ENCODE measurements at places on chromosomes 7 and 10.

DNA sequence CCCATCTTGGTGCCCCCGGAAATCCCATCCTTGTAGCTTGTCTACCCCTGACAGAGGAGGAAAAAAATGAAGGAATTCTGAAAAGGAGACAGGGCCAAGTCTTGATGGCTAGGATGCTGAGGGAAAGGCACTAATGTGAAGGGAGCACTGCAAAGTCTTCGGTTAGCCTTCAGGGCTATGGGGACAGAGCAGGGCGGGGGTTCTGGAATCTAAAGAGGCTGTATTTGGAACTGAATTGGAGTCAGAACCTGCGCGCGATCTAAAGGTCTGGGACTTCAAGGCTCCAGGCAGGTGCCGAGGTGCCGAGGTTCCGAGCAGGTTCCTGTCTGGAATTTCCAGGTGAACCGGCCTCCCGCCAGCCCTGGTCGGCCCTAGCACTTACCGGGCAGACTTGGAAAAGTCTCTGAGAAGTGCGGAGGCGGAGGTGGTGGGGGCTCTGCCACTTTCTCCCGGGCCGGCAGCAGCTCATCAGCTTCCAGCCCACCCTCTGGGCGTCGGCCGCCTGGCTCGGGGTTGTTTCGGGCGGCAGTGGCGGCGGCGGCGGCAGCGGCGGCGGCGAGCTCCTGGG, 781 bp downstream of the GBX1 start:
- no peak for DNase-seq

DNA sequence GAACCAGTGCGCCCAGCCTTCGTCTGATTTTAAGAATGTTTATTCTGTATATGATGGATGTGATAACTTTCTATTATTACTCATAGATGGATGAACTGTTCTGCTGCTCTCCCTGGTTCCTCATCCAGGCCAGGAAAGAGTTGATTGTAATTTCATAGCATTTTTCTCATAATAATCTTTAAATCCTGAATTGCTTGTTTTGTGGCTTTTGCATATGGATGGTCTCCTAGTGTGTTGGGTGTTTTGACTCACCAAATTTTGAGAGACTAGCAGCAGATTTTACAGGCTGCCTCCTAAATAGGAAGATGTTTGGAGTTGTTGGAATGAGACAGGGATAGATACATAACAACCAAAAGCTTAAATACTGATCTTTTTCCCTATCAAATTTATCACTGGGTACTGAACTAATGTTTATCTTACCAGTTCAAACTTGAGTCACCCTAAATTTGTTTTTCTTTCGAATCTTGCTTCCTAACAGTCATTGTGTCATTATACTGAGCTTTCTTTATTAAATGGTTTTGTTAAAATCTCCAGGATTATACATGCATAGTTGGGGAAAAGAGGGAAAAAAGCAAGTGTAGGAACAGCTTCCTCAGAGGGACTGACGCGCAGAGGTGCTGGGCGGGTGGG, 106.0 kb upstream of the GATA3 start:
- DNase-seq: no peak

DNA sequence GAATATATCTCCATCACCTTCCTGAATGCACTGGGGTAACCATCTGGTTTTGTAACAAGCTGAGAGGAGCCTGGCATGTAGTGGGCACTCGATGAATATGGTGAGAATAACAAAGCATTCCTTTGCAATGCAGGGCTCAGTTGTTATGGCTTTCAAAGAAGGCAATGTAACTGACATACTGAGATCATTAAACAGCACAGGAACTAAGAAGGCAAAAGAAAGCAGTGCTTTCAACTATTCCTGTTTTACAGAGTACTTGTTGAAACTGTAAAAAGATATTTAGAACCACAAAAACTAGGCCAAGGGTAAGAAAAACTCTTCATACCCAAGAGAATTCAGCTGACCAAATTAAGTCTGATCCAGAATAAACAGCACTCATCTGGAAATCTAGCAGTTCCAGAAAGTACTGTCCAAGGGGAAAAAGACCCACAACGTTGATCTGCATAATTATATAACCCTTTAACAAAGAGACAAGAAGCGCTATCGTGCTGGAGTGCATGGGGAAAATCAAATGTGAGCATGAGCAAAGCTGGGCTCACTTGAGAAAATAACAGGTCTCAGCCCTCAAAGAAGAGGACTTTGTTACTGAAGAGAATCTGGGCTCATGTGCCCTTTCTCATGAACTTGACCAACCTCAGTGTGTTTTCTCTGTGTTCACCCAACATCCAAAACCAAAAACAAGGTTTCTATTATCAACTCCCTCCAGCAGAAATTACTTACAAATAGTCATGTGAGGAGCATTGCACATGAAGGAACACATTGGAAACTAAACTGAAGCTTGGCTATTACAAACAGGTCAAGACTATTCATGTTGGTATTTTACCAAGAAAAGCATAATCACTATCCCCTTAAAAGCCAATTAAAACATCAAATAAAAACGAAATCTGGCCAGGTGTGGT, 116.2 kb downstream of the AVL9 start:
- DNase-seq: no peak

DNA sequence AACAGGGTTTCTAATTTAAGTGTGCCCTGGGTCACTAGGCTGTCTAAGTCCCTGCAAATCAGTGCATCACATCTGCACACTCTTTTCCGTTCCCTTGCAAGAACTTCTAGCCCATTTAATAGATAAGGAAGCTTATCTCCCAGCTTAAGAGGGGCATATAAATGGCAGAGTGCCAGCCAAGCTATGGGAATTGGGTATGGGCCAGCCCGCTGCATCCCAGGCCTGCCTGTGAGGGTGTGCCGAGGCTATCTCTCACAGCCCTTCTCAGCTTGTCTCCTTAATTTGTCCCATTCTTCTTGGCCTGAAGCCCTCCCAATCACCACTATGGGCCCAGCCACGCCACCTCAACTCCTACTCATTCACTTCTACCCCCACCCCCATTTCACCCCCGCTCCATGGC, 14.7 kb downstream of the AQP1 start:
- DNase-seq: no peak

DNA sequence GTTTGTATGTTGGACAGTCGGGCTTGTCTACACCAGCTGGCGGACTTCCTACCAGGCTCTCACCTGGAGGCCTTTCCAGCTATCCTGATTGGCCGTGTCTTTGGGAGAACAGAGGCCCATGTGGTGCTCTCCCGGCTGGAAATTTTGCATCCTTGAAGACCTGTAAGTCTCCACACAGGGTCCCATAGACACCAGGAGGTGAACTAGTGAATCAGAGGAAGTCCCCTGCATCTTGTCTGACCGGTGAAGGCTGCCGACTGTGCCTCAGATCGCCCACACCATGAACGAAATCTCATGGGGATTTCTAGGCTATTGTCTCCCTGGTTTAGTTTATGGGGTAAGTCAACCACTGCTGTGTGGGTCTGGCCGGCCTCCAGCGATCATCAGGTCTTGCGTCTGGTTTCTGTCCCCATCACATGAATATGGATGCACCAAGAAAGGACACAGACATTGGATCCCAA, 108.4 kb upstream of the LYZL2 start:
- DNase-seq: no peak

- no peak for DNase-seq
Measured at GRCh38 chr7:15813448-15813847, 127.0 kb upstream of the MEOX2 start.

- no peak for DNase-seq
Measured at GRCh38 chr7:94258418-94259300, 136.0 kb upstream of the COL1A2 start.

DNA sequence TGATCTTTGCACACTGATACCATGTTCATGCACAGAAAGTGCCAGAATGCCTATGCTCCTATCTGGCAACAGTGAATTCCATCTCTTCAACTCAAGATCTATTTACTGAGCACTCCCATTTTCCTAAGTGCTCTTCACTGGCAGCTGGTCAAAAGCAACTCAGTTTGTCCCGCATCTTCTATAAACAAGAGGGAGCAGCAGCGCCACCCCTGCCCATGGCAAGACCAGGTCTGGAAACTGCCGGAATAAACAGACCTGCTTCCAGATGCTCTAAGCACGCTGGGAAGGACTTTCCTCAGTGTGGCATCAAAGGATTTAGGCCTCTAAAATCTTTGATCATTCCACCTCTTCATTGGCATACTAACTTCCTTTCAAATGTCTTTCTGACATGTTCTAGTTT, 104.4 kb upstream of the MACROH2A2 start:
- no peak for DNase-seq

- DNase-seq: no peak
Measured at GRCh38 chr7:90611115-90611514, 15.0 kb downstream of the CDK14 start.
